ENCODE measurements at places on chromosomes 7 and 10.

DNA sequence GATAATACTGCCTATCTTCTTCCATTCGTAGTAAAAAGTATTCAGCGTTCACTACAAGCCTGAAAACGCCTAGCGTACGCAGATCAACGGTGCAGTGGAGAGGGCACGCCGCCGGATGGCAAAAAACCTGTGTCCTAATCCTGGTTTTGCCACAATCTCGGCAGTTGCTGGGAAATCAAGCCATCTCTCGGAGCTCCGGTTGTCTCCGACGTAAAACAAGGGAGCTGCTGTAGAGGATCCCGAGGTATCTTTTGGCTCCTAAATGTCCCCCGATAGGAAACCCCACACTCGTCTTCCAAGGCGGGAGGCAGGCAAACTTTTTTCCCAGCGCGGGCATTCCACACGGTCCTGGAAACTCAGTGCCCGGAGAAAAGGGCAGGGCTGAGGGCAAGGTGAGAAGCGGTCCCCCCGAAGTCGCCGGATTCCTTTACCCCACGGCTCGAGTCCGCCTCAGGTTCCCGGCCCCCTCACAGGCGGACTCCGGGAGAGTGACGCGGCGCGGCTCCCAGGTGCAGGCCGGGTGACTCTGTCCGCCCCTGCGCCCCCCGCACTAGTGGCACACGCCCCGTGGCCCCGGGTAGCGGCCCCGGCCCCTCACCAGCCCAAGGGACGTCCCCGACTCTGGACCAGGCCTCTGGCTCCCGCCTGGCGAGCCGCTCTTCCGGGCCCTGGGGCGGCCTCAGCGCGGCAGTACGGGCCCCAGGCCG, 649 bp downstream of the IDE start:
- DNase-seq = peak; percentile 47

DNA sequence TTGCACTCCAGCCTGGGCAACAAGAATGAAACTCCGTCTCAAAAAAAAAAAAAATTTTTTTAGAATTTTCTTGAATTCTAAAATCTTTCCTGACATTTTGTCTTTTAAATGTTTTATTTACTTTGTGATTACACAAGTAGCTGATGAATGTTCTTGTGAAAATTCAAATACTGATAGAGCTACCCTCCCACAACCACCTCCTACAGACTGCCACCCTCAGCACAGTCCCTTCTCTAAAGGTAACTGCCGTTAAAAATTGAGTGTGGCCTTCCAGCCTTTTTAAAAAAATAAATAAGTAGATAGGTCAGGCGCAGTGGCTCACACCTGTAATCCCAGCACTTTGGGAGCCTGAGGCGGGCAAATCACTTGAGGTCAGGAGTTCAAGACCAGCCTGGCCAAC, 15.1 kb downstream of the ENO4 start:
- no peak for DNase-seq

DNA sequence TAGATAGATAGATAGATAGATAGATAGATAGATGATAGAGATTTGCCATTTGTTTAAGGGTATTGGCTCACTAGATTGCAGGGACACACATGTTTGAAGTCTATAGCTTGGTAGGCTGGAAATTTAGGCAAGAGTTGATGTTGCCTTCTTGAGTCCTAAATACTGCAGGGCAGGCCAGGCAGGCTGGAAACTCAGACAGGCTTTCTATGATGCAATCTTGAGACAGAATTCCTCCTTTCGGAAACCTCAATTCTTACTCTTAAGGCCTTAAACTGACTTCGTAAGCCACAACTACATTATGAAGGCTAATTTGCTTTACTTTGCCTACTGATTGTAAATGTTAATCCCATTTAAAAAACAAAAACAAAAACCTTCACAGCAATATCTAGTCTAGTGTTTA, 322.9 kb upstream of the AKR1E2 start:
- peak; percentile 42 for DNase-seq

GRCh38 chr7:140519007-140519399, 39.7 kb upstream of the MKRN1 start:
- peak; percentile 13 for DNase-seq

- no peak for DNase-seq
Measured at GRCh38 chr7:156479596-156479995, 161.0 kb upstream of the RNF32 start.

DNA sequence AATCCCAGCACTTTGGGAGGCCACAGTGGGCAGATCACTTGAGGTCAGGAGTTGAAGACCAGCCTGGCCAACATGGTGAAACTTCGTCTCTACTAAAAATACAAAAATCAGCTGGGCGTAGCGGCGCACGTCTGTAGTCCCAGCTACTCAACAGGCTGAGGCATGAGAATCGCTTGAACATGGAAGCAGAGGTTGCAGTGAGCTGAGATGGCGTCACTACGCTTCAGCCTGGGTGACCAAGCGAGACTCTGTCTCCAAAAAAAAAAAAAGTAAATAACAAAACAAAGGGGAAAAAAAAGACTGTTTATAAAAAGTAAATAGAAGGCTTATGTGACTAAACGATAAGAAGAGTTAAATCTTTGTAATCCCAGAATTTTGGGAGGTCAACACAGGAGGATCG, 15.0 kb upstream of the DNMBP start:
- no peak for DNase-seq

DNA sequence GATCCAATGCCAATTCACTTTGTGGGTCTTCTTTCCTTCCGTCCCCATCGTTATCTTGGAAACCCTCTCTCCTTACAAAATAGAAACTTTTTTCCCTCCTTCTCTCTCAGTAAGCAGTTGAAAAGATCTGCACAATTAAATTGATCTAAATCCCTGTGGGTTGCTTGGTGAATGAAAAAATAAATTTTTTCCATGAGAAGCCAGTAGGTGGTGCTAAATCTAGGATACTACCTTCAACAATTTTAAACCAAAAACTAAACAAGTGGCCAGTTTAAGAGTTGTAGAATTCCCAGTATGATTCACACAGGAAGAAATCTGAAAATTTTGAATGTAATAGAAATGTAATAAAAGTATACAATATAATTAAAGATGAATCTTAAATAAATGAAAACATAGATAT, 990.3 kb upstream of the ZNF722 start:
- DNase-seq = no peak

GRCh38 chr7:151346-152050, 40.9 kb upstream of the FAM20C start:
- DNase-seq = no peak

GRCh38 chr10:47198221-47198620, 101.8 kb upstream of the GDF10 start:
- DNase-seq = no peak

- DNase-seq = no peak
Measured at GRCh38 chr7:28862595-28863272, 95.4 kb downstream of the TRIL start.

DNA sequence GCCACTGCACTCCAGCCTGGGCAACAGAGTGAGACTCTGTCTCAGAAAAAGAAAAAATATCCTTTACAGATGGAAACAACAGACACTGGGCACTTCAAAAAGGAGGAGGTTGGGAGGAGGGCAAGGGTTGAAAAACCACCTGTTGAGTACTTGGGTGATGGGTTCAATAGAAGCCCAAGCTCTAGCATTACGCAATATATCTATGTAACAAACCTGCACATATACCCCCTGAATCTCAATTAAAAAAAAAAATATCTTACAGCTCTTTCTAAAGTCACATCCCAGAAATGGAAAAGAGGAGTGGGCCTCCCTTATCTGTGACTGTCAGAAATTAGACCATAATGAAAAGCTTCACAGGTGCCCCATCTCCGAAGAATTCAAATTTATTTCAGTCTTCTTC, 12.1 kb downstream of the VIM start:
- no peak for DNase-seq

- no peak for DNase-seq
Measured at GRCh38 chr10:15661574-15661973, 58.1 kb downstream of the ITGA8 start.

GRCh38 chr10:125882596-125882995, 1.5 kb upstream of the DHX32 start:
- no peak for DNase-seq

DNA sequence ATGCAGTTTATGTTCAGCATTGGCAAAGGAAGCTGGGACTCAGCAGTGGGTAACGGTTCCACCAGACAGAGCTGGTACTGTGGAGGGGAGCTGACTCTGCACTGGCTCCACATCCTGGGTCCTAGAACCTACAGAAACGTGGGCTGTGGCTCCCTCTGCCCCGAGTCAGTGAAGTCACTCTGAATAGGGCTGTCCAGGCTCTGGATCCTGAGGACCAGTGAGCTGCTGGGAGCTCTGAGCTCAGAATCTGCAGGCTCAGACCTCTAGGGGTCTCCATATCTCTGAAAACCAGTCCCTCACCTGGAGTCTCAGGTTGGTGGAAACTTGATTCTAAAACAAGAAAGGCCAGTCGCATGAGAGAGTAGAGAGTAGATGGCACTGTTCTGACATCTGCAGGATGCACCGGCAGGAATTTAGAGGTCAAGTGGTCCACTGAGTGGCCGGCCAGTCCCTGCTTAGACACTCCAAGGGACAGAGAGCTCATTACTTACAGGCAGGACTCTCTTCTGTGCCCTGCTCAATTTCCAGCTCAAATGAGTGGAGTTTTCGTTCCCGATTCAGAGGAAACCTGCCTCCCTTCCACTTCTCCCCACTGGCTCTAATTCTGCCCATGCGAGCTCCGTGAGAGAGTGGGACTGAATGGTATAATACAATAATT, 18.6 kb downstream of the NPFFR1 start:
- peak; percentile 62 for DNase-seq
